ENCODE measurements at places on chromosomes 12 and 14.

DNA sequence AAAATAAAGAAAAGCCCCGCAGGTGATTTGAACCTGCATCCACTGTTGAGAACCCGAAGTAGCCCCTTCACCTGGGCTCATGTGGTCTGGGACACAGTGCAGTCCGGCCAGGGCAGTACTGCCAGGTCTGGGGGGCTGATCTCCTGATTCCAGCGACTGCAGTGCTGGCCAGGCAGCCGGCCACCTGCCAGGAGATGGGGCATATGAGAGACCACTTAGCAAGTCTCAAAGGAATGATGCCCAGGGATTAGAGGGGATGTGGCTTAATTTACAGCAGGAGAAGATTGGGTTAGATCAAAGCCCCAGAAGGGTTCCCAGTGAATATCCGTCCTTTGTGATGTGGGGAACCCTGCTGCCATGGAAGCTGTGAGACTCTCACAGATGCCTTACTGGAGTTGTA, 113.3 kb downstream of the PRMT8 start:
- no peak for DNase-seq

GRCh38 chr12:64532734-64533351, 77.5 kb upstream of the RASSF3 start:
- no peak for DNase-seq

DNA sequence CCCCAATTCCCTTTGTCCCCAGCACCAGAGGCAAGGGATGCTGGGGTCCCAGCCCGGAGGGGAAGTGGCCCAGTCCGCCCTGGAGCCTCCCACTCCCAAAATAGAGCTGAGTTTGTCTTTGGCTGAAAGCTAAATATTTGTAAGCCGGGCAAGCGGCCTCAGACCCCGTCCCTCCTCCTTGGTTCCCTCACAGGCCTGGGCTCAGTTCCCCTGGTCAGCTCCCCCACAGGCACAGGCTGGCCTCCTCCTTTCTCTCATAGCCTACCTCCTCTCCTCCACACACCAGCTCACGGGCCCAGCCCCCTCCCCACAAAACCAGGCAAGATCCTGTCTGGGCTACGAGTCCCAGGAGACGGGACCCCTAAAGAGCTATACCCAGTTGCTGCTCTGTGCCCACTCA, 1.3 kb downstream of the SP7 start:
- no peak for DNase-seq

- DNase-seq: no peak
Measured at GRCh38 chr12:20444595-20445170, 76.3 kb downstream of the PDE3A start.

- DNase-seq: no peak
Measured at GRCh38 chr12:97813301-97813700, 350.7 kb downstream of the RMST start.

DNA sequence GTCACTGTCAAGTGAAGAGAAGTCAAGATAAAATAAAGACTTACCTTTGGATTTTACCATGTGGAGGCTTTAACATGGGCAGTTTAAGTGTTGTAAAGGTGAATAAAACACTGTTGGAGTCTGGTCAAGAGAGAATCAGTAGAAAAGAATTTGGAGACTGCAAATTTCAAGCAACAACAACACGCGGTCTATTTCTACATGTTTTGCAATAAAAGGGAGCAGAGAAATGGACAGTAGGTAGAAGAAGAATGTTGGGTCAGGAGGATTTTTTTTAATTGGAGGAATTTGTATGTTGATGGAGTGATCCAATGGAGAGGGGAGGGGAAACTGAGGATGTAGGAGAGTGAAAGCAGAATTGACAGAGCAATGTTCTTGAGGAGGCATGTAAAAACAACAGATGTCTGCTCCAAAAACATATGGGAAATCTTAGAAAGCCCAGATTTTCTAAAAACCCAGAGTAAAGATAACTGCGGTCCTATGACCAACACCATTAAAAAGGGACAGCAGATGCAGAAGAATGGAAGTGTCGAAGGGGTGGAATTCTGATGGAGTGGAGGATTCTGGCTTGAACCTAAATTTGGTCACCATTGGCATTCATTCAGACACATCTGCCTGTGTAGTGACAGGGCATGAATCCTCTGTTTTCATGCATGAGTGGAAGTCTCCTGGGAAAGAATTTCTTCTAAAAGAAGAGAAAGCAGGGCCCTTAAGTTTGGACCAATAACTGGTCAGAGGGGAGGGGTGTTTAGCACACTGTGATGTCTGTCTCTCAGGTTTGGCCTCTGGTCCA, 68.0 kb upstream of the OSBPL8 start:
- no peak for DNase-seq

GRCh38 chr14:72928872-72929271, 2.6 kb downstream of the DCAF4 start:
- DNase-seq: no peak

DNA sequence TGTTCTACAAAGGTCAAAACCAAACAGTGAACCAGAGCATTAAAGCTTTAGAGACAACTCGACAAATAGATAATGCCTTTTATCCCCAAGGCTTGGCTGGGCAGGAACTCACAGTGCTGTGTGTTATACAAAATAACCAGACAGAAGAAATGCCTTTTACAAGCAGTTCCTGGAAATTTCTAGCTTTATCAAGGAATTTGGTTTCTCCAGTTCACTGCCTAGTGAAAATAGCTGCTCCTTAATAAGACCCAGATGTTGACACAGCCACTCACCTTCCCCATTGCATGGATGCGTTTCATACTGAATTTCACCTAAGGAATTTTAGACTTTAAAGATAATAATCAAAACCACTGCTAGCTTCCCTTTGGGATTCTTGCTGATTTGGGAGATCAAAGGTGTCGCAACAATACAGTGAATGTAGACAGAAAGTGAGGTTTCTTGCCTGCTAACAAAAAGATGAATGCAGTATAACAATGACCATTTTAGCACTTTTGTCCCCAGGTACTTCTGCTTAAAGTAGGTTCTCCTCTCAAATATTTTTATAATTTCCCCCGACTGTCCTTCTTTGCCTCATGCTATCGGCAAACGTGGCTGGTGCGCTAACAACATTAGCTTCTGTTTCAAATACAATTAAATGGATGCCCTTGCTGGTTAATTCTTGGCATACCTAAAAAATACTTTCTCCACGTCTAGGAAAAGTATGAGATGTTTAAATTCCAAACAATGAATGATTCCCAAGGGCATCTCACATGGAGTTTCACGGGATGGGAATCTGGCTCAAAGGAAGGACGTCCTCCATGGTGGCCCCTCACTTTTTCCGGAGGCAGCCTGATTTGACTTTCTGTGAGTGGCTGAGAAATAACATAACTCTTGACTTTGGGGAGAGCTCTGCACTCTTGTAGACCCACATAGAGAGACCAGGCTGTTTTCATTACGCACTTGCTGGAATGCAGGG, 162.4 kb downstream of the C12orf75 start:
- no peak for DNase-seq

- DNase-seq: no peak
Measured at GRCh38 chr12:65540140-65540539, 261.7 kb downstream of the MSRB3 start.

DNA sequence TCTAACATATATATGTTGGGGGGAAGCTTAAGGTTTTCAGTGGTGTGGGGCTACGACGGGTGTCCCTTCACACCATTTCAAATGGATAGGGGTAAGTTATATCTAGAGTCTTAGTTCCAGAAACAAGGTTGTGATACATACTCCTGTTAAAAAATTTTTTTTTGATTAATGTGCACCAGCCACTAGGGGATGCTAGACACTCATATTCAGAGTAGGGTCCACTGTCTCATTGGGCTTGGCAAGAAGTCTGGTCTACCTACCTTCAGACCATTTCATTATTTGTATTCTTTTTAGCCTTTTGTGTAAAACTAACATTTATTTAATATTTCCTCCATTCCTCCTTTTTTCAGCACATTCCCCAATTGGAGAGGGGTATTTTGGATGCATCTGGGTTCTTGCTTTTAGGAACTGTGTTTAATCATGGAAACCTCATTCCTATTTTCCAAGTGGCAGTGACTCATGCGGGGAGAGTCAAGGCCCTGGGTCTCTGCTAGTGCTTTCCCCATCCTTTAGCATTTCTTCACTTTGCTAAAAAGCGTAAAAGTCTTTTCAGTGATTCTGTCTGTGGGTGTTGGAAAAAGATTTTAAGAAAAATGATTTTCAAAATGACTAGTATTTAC, 33.4 kb downstream of the ANO4 start:
- DNase-seq: peak; percentile 51

DNA sequence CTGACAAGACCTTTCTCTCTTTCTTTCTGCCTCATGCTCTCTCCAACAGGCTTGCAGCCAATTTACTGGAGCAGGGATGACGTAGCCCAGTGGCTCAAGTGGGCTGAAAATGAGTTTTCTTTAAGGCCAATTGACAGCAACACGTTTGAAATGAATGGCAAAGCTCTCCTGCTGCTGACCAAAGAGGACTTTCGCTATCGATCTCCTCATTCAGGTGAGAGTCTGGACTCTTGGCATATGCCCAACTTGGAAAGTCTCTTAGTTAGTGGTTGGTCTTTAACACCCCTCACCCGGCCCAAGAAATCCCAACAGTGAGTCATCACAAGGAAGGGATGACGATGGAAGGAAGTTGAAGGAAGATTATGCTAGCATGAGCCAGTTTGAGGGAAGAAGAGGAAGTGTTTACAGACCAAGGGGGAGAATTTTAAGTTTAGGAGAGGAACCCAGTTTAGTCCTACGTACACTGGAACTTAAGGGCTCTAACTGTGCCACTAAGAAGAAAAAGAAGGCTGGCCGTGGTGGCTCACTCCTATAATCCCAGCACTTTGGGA, 189.7 kb downstream of the ETV6 start:
- no peak for DNase-seq

GRCh38 chr14:103753774-103754173, 38.2 kb downstream of the ZFYVE21 start:
- DNase-seq: no peak

- DNase-seq: no peak
Measured at GRCh38 chr14:31965071-31965734, 111.9 kb upstream of the ARHGAP5 start.

GRCh38 chr12:105935106-105935505, 203.6 kb downstream of the NUAK1 start:
- no peak for DNase-seq

GRCh38 chr14:80770114-80770908, 171.2 kb downstream of the CEP128 start:
- no peak for DNase-seq

DNA sequence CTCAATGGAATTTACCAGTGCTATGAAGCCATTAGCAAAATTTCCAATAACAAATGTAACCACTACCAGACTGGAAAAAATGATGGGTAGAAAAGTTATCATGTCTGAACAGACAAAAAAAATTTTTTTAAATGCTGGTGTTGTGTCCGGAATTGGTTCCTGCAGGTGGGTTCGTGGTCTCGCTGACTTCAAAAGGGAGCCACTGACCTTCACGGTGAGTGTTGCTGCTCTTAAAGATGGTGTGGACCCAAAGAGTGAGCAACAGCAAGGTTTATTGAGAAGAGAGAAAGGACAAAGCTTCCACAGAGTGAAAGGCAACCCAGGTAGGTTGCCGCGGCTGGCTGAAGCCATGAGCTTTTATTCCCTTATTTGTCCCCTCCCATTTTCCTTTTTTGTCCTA, at the start of gene TAS2R43:
TAS2R43 (minus strand) TSS at position 186 of the 400 bp plus-strand sequence; CDS start at position 102, 84 bp downstream.
- DNase-seq: no peak

GRCh38 chr14:69153873-69154270, 953 bp upstream of the DCAF5 start:
- no peak for DNase-seq

- no peak for DNase-seq
Measured at GRCh38 chr12:77368379-77368778, 303.0 kb upstream of the E2F7 start.

DNA sequence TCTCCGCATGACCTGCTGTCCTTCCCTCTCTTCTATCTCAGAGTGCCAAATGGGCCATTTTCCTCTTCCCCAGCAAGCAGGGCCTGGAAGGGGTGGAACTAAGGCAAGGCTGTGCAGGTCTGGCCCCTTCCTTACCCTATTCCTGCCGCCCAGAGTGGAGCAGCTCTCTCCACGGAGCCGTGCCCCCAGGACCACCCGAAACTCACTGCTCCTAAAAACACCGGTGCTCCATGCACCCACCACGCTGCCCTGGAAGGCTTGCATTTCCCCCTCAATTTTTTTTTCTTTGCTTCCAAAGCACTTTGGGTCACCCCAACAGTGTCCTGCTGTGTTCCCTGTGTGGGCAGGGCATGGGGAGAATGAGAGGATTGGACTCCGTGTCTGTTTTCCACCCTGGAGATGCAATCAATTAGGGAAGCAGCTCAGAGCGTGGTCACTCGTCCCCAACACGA, 48.5 kb upstream of the MEG3 start:
- no peak for DNase-seq

DNA sequence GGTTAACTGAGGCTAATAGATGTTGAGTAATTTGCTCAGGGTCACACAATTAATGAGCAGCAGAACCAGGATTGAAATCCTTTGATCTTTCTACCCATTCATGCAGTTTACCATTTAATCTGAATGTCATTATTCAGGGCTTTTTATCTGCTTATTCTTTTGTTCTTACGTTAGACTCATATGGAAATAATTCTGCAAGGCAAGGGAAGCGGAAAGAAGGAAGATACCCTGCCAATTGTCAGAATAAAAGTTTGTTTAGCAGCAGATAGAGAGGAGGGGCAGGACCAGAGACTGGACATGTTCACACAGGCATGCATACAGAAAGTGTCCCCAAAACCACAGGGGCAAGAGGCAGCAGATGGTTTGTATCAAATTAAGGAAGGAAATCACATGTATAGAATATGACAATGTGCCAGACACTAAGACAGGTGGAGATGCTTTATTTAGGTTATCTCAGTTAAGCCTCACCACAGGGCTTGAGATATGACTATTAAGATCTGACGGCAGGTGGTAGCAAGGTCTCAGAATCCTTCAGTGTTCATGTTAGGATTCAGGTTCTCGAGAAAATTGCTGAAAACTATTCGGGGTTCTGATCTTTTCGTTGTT, 29.8 kb downstream of the BRMS1L start:
- DNase-seq: peak; percentile 55

- no peak for DNase-seq
Measured at GRCh38 chr12:57455374-57456144, 452 bp downstream of the INHBE start.

- DNase-seq: no peak
Measured at GRCh38 chr12:29071099-29071498, 78.0 kb upstream of the FAR2 start.

DNA sequence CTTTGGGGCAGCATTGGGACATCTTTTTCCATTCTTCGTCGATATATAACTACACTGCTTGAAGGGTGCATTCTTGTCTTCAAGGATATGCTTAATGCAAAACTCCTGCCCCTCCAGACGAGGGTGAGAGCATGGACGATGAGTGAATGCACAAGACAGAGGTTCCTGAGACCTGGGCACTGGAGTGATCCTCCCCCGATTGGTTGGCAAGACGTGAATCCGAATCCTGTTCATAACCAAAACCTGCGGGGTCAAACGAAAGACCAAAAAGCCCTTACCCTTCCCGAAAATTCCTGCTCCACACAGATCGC, 684 bp downstream of the KANSL2 start:
- no peak for DNase-seq

Measured in NCI-H1694 treated with DMSO at 0.1 percent for 48 hours (cell line).